ENCODE measurements at places on chromosomes 16 and 17.

GRCh38 chr16:67969254-67970039 lies 1.0 kb upstream of the SLC12A4 start:
- DNase-seq = no peak

- DNase-seq = no peak
These were observed 18.7 kb upstream of the MEIOB start for GRCh38 chr16:1890708-1891050.

GRCh38 chr17:41199421-41200078 lies 9.9 kb downstream of the KRTAP9-1 start:
- DNase-seq = no peak

GRCh38 chr17:3004925-3005324 lies 58.5 kb downstream of the OR1D5 start:
- no peak for DNase-seq

- no peak for DNase-seq
These were observed 26.9 kb downstream of the RANBP10 start for GRCh38 chr16:67779256-67780014.

- no peak for DNase-seq
These were observed 1.6 kb downstream of the PGAP6 start for GRCh38 chr16:379961-380761.

DNA sequence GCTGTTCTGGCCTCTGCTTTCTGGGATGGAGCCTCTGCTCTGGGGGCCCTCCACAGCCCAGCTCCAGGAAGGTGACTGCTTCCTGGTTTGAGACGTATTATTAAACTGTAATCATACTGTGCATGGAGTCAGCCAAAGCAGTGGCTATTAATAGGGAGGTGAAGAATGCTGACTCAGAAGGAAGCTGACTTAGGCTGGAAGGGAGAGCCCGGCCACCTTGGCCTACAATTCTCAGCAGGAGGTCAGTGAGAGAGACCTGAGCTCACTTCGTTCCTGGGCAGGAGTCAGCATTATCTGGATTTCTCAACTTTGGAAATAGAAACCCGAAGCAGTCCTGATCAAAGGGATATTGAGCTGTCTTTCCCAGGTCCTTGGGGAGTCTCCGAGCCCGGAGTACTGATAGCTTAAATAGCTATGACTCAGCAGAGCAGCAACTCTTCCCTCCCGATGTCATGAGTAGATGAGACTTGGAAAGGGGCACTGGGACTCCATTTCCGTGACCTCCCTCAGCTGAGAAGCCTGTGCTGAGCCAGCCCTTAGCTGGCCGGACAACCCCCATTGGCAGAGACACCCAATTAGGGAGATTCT lies 91.8 kb downstream of the YPEL2 start:
- DNase-seq = no peak

DNA sequence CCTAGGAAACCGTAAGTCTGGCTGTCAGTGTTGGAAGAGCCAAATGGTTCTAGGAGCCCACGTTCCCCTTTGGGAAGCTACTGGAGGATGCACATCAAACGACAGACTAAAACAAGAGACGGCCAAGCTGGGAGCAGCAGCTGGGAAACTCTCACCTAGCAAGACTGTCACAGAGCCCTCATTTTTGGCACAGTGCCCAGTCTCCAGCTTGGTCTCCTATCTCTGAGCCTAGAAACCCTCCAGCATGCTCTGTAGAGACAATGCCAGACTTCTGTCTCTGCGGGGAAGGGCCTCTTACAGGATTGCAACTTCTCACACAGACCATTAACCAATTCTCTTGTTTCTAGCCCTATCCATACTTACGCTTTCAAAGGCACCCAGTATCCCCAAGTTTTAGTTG lies 23.5 kb downstream of the GTF3C1 start:
- no peak for DNase-seq

DNA sequence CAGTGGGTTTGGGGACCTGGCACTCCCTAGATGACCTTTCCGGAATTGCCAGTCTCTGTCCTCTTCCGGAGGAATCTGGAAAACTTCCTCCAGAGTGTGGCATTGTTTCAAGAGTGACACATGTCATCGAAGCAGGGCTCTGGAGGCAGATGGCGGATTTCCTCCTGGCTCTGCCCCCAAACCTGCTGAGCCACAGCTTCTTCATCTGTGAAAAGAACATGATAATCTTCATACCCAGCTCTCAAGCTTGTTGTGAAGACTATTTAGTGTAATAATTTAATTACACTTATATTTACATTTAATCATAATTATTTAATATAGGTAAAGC lies 19.7 kb upstream of the TEX2 start:
- DNase-seq = no peak

GRCh38 chr16:47392081-47392480 lies 68.8 kb downstream of the ITFG1 start:
- DNase-seq = peak; percentile 51

DNA sequence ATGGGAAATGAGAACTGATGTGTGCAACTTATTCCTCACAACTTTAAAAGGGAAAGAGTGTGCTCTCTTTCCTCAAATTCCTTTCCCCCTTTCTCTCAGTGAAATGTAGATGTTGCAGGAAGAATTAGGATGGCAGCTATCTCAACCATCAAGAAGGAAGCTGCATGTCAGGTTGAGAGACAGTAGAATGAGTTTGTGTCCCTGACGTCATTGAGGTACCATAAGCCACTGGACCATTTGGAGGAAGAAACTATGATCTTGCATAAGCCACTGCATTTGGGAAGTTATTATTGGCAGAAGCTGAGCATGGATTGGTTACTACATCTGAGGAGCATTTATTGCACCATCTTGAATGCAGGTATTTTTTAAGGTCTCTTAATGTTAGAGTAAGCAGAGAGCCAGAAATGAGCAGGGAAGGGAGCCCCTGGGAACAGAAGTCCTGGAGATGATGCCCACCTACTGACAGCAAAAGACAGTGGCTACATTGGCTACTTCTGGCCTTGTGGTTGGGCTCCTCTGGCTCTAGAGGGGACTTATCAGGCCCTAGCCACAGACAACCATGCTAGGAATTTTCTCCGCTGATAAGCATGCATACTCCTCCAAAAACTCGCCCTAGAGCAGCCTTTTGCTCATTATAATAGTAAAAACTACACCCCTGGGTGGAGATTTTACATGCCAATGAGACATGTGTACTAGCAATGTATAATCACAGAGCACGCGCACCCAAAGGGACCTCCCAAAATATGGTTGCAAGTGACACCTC lies 249.0 kb upstream of the SALL1 start:
- DNase-seq = no peak

GRCh38 chr17:32783602-32784001 lies 93.3 kb downstream of the MYO1D start:
- DNase-seq = peak; percentile 28

GRCh38 chr17:31013844-31014243 lies 43.0 kb downstream of the RNF135 start:
- no peak for DNase-seq

GRCh38 chr16:23826528-23827045 lies 9.2 kb upstream of the PRKCB start:
- DNase-seq = no peak

GRCh38 chr16:71618429-71618828 lies 7.6 kb upstream of the MARVELD3 start:
- no peak for DNase-seq

DNA sequence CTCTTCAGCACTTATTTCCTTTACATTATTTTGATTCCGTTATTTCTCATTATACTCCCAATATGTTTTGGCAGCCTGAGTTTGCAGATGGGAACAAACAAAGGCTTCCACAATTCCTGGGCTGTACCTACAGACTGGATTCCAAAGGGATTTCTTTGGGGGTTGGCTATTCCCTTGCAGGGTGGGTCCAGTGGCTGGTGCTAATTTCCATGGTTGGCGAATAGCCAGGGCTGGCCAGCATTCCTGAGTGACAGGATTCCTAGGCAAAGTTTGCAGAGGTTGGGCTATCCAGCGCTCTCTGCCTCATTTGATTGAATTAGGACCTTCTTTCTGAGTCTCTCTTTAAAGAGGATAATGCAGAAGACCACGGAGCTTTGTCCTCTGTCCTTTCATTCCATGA lies 207.4 kb downstream of the MAF start:
- no peak for DNase-seq

Measured in non-pigmented ciliary epithelial cell (primary cell).